Testis (tissue), 5 donors: ENCODE measurements at places on chromosomes 7 and 10.

GRCh38 chr7:147197006-147197405 lies 1080.4 kb downstream of the CNTNAP2 start:
- DNase-seq: peak; percentile 25
- no peak overlapping the region for H3K27ac ChIP-seq
- H3K4me3 ChIP-seq: peak overlapping the region; percentile 13

- H3K27me3 ChIP-seq: no peaks in the 10 kb centered on the region
- DNase-seq: no peak
- no peaks in the 10 kb centered on the region for H3K4me1 ChIP-seq
- no peak overlapping the region for H3K4me3 ChIP-seq
- H3K27ac ChIP-seq: no peak overlapping the region
- no peaks in the 10 kb centered on the region for H3K36me3 ChIP-seq
These were observed 203.0 kb downstream of the FANK1 start for GRCh38 chr10:126099366-126099765.

GRCh38 chr10:90087197-90088023 lies 386.0 kb downstream of the KIF20B start:
- no peaks in the 10 kb centered on the region for H3K27me3 ChIP-seq
- no peaks in the 10 kb centered on the region for H3K4me1 ChIP-seq
- no peak overlapping the region for H3K4me3 ChIP-seq
- no peak overlapping the region for H3K27ac ChIP-seq

DNA sequence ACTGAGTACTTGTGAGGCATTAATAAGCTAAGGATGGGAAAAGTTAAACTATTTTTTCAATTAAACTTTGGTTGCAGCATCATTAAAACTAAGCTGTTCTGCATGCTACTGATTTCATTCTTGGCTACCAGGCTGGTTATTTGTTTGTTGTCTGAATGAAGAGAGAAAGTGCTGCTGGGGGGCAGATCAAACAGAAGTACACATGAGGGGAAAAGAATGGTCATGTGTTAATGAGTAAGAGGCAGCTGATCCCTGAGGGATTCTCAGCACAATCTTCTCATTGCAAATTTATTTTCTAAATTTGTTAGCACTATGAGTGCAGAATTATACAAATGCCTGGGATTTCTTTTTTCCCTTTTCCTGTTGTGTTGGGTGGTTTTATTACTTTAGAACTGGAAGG lies 213.2 kb upstream of the HPS1 start:
- no peaks in the 10 kb centered on the region for H3K4me1 ChIP-seq
- H3K36me3 ChIP-seq: no peaks in the 10 kb centered on the region
- no peak overlapping the region for H3K27ac ChIP-seq
- H3K27me3 ChIP-seq: no peaks in the 10 kb centered on the region

DNA sequence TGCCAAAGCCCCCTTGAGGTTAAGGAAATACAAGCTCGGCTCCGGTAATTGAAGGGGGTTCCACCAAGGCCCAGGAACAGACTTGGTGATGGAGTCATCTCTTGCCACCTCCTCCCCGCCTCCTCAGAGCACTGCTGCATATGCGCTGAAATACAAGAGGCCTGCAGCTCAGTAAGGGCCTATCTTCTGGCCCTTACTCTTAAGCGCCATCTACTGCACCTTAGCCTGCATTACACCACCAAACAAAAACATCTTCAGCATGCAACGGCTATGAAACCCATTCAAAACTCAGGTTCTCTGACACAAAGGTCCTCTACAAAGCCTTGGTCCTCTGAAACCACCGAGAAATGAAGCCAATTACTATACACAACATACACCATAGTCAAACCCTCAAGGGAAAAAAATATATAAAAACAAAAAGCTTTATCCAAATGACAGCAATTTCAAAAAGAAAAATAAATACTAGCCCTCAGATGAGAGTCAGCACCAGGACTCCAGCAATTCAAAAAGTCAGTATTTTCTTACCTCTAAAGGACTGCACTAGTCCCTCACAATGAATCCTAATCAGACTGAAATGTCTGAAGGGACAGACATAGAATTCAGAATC lies 176.8 kb upstream of the TBX20 start:
- no peaks in the 10 kb centered on the region for H3K27me3 ChIP-seq
- no peak overlapping the region for H3K27ac ChIP-seq
- no peaks in the 10 kb centered on the region for H3K36me3 ChIP-seq

GRCh38 chr7:148972375-148972774 lies 55.9 kb downstream of the PDIA4 start:
- no peak for DNase-seq
- no peaks in the 10 kb centered on the region for H3K27me3 ChIP-seq
- H3K27ac ChIP-seq: no peak overlapping the region
- H3K4me1 ChIP-seq: no peaks in the 10 kb centered on the region

DNA sequence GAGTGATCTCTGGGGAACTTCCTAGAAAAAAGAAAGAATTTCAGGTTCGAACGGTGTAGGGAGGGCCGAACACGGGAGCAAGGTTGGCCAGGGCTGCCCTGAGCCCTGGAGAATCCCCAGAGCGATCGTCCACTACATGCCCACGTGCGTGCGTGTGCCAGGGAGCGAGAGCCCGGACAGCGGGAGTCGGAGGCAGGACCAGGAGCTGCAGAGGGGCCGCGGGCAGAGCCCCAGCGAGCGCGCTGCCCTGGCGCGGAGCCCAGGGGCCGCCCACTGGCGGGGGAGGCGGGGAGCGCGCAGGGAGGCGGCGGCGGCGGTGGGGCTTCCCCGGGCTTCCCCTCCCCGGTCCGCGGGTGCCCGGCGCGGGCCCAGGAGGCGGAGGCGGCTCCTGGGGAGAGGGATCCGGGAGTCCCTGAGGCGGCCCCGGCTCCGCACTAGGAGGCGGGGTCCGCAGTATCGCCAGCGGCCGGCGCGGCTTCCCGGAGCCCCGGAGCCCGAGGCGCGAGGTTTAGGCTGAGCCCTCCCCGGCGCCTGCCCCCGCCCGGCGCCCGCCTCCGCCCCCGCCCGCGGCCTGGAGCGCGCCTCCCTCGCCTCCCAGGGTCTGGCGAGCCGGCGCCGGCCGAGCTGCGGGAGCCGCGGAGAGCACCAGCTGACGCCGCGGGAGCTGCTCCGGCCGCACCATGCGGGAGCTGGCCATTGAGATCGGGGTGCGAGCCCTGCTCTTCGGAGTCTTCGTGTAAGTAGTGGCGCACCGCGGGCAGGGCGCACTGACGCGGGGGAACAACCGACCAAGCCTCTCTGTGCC lies at the start of gene PLPP4:
PLPP4 (plus strand) TSS at position 602 of the 805 bp plus-strand sequence; CDS start at position 681, 79 bp downstream.
- peak; percentile 69 for DNase-seq
- H3K4me3 ChIP-seq: peak within 1 kb of the TSS; percentile 54
- H3K27ac ChIP-seq: no peak within 1 kb of the TSS
- H3K36me3 ChIP-seq: no peaks in the 10 kb centered on the region
- H3K27me3 ChIP-seq: no peaks in the 10 kb centered on the region
- peaks cover 20% of the 10 kb centered on the region for H3K4me1 ChIP-seq

DNA sequence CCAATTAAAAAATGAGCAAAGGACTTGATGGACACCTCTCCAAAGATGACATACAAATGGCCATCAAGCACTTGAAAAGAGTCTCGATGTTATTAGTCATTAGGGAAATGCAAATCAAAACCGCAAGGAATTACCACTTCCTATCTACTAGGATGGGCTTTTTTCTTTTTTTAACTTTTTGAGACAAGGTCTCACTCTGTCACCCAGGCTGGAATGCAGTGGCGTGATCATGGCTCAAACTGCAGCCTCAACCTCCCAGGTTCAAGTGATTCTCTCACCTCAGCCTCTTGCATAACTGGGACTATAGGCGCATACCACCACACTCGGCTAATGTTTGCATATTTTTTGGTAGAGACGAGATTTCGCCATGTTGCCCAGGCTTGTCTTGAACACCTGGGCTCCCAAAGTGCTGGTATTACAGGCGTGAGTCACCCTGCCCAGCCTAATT lies 13.6 kb downstream of the NKX1-2 start:
- H3K4me1 ChIP-seq: no peaks in the 10 kb centered on the region
- no peak overlapping the region for H3K27ac ChIP-seq
- H3K27me3 ChIP-seq: no peaks in the 10 kb centered on the region
- H3K36me3 ChIP-seq: no peaks in the 10 kb centered on the region

DNA sequence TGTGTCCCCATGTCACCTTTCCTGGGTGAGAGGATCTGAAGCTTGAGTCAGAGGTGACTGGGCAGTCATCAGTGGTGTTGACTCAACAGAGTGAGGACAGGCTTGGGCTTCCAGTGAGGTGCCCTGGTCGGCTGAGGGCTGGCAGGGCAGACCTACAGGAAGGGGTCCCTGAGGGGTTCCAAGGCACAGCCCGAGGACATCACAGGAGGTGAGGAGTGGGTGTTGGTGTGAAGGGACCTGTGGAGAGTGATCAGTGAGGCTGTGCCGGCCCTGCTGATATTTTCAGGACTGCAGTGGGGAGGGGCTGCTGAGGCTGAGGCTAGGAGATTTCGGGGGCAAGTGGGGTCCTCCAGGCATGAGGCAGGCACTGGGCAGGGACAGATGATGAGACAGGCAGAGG lies 545.5 kb downstream of the TCERG1L start:
- no peak overlapping the region for H3K4me3 ChIP-seq
- H3K27me3 ChIP-seq: no peaks in the 10 kb centered on the region
- no peaks in the 10 kb centered on the region for H3K36me3 ChIP-seq
- no peak overlapping the region for H3K27ac ChIP-seq
- H3K4me1 ChIP-seq: no peaks in the 10 kb centered on the region

GRCh38 chr7:30642789-30643188 lies 39.5 kb downstream of the CRHR2 start:
- H3K27me3 ChIP-seq: no peaks in the 10 kb centered on the region
- no peak overlapping the region for H3K27ac ChIP-seq
- no peaks in the 10 kb centered on the region for H3K4me1 ChIP-seq
- H3K4me3 ChIP-seq: no peak overlapping the region
- no peaks in the 10 kb centered on the region for H3K36me3 ChIP-seq

DNA sequence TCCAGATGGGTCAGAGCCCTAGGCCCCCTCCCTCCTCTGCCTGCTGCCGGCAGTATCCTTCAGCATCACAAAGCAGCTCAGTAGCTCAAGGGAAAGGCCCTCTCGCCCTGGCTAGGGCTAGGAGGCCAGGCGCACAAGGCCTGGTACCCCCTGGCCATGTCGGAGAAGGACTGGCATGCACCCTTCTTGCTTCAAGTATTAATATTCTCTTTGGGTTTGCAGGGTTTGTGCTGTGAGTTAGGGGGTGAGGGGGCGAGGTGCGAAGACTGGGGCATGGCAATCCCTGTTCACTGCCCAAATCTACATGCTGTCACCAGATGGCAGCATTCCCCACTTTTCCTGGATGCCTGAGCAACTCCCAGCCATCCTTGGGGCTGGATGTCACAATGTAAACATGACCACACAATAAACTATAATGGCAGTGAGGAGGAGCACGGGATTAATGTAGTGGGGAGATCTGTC lies 105.2 kb downstream of the NEURL1 start:
- no peaks in the 10 kb centered on the region for H3K36me3 ChIP-seq
- no peak overlapping the region for H3K27ac ChIP-seq
- no peak overlapping the region for H3K4me3 ChIP-seq
- H3K27me3 ChIP-seq: no peaks in the 10 kb centered on the region

GRCh38 chr7:68187532-68187931 lies 1190.9 kb downstream of the TYW1 start:
- no peak overlapping the region for H3K4me3 ChIP-seq
- no peak for DNase-seq
- H3K27me3 ChIP-seq: no peaks in the 10 kb centered on the region
- no peak overlapping the region for H3K27ac ChIP-seq
- no peaks in the 10 kb centered on the region for H3K36me3 ChIP-seq

- no peaks in the 10 kb centered on the region for H3K27me3 ChIP-seq
- no peak overlapping the region for H3K27ac ChIP-seq
- DNase-seq: no peak
- H3K4me3 ChIP-seq: no peak overlapping the region
These were observed 11.3 kb downstream of the CHCHD3 start for GRCh38 chr7:133070562-133070961.

GRCh38 chr10:59578741-59579140 lies 130.9 kb downstream of the SLC16A9 start:
- H3K4me1 ChIP-seq: no peaks in the 10 kb centered on the region
- H3K36me3 ChIP-seq: no peaks in the 10 kb centered on the region
- no peak overlapping the region for H3K4me3 ChIP-seq
- no peak for DNase-seq
- H3K27me3 ChIP-seq: no peaks in the 10 kb centered on the region

GRCh38 chr7:2104107-2104710 lies 128.5 kb downstream of the MAD1L1 start:
- H3K36me3 ChIP-seq: no peaks in the 10 kb centered on the region
- H3K27me3 ChIP-seq: no peaks in the 10 kb centered on the region
- H3K4me1 ChIP-seq: peaks cover 36% of the 10 kb centered on the region

- H3K27ac ChIP-seq: no peak overlapping the region
- H3K27me3 ChIP-seq: no peaks in the 10 kb centered on the region
- H3K4me1 ChIP-seq: no peaks in the 10 kb centered on the region
- H3K36me3 ChIP-seq: no peaks in the 10 kb centered on the region
- H3K4me3 ChIP-seq: no peak overlapping the region
These were observed 531.4 kb upstream of the FOXK1 start for GRCh38 chr7:4150731-4151130.

DNA sequence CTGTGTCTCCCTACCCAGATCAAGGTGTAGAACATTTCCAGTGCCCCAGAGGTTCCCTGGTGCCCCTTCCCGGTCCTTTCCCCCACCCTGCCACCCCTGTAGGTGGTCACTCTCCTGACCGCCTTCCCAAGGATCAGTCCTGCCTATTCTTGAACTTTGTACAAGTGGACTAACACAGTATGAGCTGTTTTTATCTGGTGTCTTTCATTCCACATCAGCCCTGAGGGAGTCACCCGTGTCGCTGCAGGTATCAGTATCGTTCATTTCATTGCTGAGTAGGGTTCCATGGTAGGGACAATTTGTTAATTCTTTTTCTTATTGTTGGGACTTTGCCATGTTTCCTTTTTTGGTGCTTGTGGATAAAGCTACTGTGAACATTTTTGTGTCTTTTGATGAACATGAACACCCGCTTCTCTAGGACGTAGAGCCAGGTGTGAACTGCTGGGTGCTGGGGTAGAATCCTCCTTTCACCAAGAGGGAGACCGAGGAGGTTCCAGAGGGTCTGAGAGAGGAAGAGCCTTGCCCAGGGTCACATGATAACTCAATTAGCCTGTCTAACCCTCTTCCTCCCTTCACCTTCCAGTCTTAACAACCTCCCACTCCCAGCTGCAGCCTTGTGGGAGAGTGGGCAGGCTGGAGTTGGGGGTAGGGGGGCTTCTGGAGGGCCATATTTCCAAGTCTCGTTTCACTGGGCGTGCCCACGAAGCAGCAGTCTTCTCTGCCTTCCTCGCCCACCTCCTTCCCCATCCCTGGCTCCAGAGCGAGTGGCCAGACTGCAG lies 18.0 kb downstream of the PALD1 start:
- H3K4me1 ChIP-seq: peaks cover 30% of the 10 kb centered on the region
- no peak overlapping the region for H3K4me3 ChIP-seq
- no peaks in the 10 kb centered on the region for H3K27me3 ChIP-seq
- no peak for DNase-seq

- H3K36me3 ChIP-seq: no peaks in the 10 kb centered on the region
- no peaks in the 10 kb centered on the region for H3K27me3 ChIP-seq
- peak overlapping the region; percentile 12 for H3K27ac ChIP-seq
- peaks cover 10% of the 10 kb centered on the region for H3K4me1 ChIP-seq
These were observed 4.2 kb upstream of the TCF7L2 start for GRCh38 chr10:112945811-112946210.

GRCh38 chr7:151711906-151712809 lies 164.8 kb downstream of the PRKAG2 start:
- no peaks in the 10 kb centered on the region for H3K27me3 ChIP-seq
- H3K4me3 ChIP-seq: no peak overlapping the region
- no peaks in the 10 kb centered on the region for H3K4me1 ChIP-seq
